ENCODE measurements at places on chromosomes 11 and 22.

GRCh38 chr11:72831521-72832300 lies 17.5 kb downstream of the ATG16L2 start:
- no peak for DNase-seq

GRCh38 chr11:101909087-101909486 lies 5.7 kb upstream of the CEP126 start:
- no peak for DNase-seq

GRCh38 chr11:17354601-17354991 lies 3.0 kb downstream of the NCR3LG1 start:
- peak; percentile 35 for DNase-seq

DNA sequence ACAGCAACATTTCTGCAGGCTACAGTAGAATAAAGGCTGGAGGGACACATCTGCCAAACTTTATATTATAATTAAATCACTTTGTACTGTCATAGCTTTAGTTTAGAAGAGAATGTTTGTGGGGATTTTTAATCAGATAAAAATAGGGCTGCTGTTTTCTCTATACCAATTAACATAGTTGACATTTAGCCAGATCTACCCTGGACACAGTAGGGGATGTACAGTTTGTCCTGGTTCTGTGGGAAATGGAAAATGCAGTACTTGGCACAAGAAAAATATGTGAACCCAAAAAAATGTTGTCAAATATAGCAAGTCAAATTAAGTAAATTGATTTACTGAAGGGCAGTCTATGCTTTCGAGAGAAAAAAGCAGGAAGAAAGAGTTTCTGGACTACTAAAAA lies 20.8 kb upstream of the PICALM start:
- DNase-seq: no peak

DNA sequence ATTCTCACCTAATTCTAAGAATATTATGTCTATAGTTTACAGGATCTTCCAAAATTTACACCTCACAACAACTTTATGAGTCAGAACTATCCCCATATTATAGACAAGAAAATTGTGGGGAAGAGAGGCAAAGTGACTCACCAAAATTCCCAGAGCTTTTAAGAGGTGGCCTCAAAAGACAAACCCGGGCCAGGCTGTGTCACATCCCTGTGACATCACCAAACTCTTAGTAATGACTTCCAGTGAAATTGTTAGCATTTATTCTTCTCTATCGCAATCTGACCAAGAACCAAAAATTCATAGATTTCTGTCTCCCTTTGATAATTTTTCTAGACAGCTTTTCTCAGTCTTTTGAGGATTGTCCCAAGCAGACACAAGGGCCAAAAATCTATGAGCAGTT lies 134.3 kb downstream of the SNX19 start:
- no peak for DNase-seq

DNA sequence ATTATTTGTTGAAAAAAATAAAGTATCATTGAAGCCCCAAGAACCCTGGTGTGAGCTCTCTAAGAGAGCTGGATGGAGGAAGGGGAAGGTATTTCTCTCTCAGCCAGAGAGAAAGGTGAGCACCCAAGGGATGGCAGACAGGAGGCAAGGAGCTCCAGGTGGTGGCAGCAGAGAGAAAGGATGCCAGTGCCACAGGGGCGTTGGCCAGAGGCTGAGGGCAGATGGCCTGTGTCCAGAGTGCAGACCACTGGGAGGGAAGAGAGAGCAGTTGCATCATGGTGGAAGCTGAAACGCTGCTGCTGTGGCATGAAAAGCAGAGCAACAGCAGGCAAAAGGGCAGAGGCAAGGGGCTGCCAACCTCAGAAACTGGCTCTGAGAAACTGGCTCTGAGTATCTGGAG lies 8.5 kb downstream of the SPON1 start:
- DNase-seq: no peak

- DNase-seq: no peak
Measured at GRCh38 chr11:19244621-19245020, 3.9 kb upstream of the E2F8 start.

GRCh38 chr11:57427727-57428082 lies 784 bp upstream of the SLC43A3 start:
- DNase-seq: no peak

- DNase-seq: no peak
Measured at GRCh38 chr11:103631841-103632240, 404.6 kb upstream of the DDI1 start.

- DNase-seq: no peak
Measured at GRCh38 chr22:46684706-46685105, 53.3 kb downstream of the CERK start.

DNA sequence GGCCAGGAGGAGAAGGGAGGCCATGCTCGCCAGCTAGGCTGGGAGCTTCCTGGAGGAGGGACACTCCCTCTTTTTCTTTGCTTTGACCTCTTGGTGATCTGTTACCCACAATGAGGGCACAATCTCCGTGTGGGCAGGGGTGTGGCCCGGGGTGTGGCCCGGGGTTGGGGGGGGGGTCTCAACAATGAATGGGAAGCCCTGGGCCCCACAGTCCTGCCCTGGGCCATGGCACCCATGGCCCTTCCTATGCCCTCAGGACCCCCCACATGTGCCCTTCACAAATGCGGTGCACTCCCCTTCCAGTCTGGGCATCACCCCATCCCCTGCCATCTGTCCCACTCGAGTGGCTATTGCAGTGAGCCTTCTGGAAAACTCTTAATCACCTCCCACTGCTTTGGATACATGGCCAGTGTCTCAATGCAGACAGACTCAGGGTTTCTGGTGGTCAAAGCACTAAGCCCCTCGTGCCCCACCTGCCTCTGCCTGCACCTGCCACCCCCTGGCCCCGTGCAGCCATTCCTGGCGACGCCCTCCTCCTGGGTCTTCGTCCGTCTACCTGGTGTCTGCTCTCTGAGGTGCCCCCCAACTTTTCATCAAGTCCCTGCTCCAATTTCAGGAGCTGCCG lies 611.3 kb downstream of the TBC1D22A start:
- no peak for DNase-seq

GRCh38 chr11:124193221-124194010 lies 10.3 kb downstream of the OR10D3 start:
- no peak for DNase-seq
